ENCODE measurements at places on chromosomes 12 and 14. TPM values are rescaled to one million over a fixed set of nuclear protein-coding genes. Genes with fewer than 3 reads are reported as not detected.

DNA sequence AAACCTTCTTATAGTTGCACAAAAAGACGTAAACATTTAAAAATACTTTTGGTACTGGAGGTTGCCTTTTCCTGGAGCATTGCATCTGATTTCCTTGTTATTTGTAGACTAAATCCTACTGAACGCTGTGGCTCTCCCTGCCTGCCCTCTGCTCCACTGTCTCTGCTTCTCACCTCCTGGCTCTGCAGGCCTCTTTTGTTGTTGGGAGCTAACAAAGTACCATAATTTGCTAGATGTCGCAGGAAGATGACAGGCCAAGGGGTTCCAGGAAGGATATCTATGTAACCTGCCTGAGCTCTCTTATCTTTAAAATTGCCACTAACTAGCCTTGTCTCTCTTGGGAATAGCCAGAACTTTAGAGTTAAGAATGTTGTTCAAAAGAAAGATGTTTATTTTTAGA is 21.4 kb downstream of the SYNE2 start:
- no peak for DNase-seq
- H3K27ac ChIP-seq, result 0 out of 2 replicates have a peak overlapping the region, but pooled peaks have one; percentile 35

DNA sequence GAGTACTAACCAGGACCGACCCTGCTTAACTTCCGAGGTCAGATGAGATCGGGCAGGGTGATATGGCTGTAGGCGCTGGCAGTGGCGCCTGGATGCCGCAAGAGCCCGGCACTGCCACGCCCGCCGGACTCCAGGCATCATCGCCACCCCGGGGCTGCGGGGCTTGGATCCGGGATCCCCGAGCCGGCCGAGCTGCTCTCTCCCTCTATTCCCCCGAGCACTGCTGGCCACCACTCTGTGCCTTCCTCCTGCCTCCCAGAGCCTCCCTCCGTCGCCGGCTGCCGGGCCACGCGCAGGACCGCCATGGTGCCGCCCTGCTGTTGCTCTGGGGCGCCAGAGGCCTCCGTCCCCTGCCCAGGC is 153.2 kb upstream of the ALG10B start:
- no peaks in the 10 kb centered on the region for H3K4me1 ChIP-seq
- H3K27me3 ChIP-seq, result no peaks in the 10 kb centered on the region
- no peak overlapping the region for H3K4me3 ChIP-seq
- DNase-seq, result no peak
- H3K27ac ChIP-seq, result no peak overlapping the region
- H3K36me3 ChIP-seq, result no peaks in the 10 kb centered on the region

DNA sequence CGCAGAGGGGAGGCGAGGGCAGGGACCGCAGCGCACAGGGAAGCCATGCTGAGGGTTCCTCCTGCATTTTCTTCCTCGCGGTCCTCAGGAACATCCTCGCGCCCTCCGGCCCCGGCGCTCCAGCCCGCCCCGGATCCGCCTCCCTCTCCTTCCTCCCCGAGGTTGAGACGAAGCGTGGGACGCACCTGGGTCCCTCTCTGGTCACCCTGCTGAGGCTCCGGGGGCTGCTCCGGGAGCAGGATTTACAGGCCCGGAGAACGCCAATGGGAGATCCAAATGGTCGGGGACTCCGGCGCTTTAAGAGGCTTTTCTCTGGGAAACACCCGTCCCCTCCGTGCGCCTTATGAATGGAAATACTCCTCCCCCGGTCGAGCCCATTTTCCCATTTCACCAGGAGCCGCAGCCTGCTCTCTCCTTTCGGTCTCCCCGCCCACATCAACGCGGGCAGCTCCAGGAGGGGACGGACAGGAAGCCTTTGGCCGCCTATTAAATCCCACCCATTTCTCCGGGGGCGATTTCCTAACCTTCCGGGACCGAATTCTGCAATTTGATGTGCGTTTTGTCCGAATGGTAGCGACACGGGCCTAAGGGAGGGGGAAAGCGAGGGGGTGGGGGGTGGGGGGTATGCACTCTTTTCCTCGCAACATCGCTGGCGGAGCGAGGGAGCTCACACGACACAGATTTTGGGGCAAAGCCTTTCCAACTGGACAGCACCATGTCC is at the start of gene UNC79:
TSS of gene UNC79 (plus strand) at position 625 of the 721 bp plus-strand sequence. CDS start at position 716, 91 bp downstream.
- H3K36me3 ChIP-seq, result no peaks in the 10 kb centered on the region
- peak; percentile 91 for DNase-seq
- peak within 1 kb of the TSS; percentile 71 for H3K4me3 ChIP-seq
- H3K4me1 ChIP-seq, result peaks cover 9% of the 10 kb centered on the region

DNA sequence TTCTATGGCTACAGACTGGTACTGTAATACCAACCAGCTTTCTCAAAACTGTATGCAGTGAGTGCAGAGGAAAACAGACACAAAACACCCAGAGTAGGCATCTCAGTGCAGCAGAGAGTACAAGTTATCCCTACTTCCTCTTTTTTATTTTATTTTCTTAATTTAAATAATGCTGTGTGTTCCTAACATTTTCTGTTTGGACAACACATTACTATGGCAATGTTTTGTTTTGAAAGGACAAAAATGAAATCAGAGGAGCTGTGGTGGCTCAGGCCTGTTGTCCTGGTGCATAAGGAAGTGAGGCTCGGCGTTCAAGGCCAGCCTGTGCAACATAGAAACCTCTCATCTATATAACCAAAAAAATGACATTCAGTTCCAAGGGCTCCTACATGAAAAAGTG is 33.7 kb upstream of the SELPLG start:
- DNase-seq, result no peak
- no peaks in the 10 kb centered on the region for H3K27me3 ChIP-seq
- no peaks in the 10 kb centered on the region for H3K36me3 ChIP-seq
- H3K4me1 ChIP-seq, result no peaks in the 10 kb centered on the region
- no peak overlapping the region for H3K27ac ChIP-seq
- H3K4me3 ChIP-seq, result no peak overlapping the region

DNA sequence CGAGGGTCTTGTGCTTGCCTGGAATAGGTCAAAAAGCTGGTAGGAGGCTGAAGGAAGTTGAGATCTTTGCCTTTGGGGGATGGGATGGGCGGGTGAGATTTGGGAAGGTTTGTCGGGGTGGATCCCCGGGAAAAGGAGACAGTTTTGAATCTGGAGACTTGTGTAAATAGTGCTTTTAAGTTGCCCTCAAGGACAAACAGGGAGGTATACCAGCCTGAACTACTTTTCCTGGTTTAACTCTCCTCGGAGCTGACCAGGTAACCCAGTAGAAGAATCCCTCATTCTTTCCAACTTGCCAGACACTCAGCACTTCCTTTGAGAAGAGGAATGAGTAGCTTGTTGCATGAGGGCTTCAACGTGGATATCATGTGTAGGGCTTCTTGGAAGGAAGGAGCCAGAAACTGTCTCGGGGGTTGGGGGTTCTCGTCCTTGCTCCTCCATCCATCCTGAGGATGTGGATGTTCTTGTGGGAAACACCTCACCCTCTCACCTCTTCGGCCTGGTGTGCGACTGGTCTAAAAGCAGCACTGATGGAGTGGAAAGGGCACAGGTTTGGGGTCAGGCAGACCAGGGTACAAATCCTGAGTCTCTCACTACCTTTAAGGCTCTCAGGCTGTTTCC is 1.9 kb downstream of the TEAD4 start:
- H3K4me1 ChIP-seq, result peaks cover 61% of the 10 kb centered on the region

- H3K27me3 ChIP-seq, result no peaks in the 10 kb centered on the region
- no peaks in the 10 kb centered on the region for H3K4me1 ChIP-seq
- H3K27ac ChIP-seq, result no peak overlapping the region
- H3K36me3 ChIP-seq, result no peaks in the 10 kb centered on the region
Observed at GRCh38 chr12:94586589-94587259, 63.6 kb downstream of the TMCC3 start.

DNA sequence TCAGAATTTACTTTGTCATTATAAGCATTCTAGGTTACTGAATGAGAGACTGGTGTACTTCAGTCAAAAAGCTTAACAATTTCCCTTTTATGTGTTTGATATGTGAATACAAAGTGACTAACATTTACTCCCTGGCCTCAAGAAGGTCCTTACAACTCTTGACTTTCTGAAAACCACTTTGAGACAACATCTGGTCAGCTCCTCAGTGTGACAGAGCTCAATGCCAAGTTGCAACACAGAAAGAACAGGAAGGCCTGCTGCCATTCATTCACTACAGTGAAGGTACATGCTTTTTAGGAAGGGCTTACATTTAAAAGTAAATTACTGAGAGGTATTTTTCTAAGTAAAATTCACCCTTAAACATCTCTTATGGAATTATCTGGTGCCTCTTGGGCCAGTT is 2.3 kb upstream of the NAA30 start:
- no peaks in the 10 kb centered on the region for H3K27me3 ChIP-seq
- H3K4me1 ChIP-seq, result peaks cover 25% of the 10 kb centered on the region
- H3K4me3 ChIP-seq, result no peak overlapping the region
- H3K36me3 ChIP-seq, result no peaks in the 10 kb centered on the region

DNA sequence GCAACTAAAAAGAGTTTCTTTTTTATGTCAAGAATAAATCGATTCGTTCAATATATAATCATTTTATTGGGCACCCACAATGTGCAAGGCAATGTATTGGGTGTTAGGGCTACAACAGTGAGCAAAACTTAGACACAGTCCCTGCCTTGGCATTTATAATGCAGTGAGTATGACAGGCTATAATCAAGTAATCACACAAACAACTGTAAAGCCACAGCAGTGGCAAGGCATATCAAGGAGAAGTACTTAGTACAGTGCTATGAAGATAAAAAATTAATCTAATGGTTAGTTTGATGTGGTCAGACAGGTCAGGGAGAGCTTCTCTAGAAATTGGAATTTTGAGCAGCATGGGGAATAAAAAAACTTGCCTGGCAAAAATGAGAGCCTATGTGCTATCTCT is 39.5 kb upstream of the OTOGL start:
- no peak overlapping the region for H3K27ac ChIP-seq
- no peak overlapping the region for H3K4me3 ChIP-seq
- no peaks in the 10 kb centered on the region for H3K36me3 ChIP-seq
- no peaks in the 10 kb centered on the region for H3K27me3 ChIP-seq
- no peak for DNase-seq
- H3K4me1 ChIP-seq, result peaks cover 11% of the 10 kb centered on the region

GRCh38 chr12:20245491-20245890 is 122.8 kb upstream of the PDE3A start:
- no peak overlapping the region for H3K4me3 ChIP-seq
- no peak overlapping the region for H3K27ac ChIP-seq
- peaks cover 4% of the 10 kb centered on the region for H3K4me1 ChIP-seq
- DNase-seq, result no peak

DNA sequence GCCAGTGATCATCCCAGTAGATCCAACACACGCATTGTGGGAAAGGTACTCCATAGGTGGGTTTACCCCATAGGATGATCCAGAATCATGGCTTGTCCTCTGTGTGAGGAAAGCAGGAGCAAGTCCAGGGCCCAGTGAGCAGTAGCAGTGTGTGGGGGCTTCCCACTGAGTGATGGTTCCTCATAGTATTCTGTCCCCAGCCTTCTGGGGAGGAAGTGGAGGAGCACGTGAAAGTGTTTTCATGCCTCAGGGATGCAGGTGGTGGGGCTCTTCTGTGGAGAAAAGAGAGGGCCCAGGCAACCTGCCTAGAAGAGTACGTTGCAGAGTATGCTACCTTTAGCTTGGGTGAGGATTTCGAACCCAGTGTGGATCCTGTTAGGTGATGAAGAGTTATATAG is 56.5 kb downstream of the SUSD6 start:
- H3K4me3 ChIP-seq, result no peak overlapping the region
- H3K27ac ChIP-seq, result no peak overlapping the region
- no peaks in the 10 kb centered on the region for H3K36me3 ChIP-seq
- DNase-seq, result no peak
- peaks cover 4% of the 10 kb centered on the region for H3K4me1 ChIP-seq

GRCh38 chr12:92596383-92596782 is 106.4 kb upstream of the PLEKHG7 start:
- H3K4me3 ChIP-seq, result no peak overlapping the region
- no peak overlapping the region for H3K27ac ChIP-seq
- no peaks in the 10 kb centered on the region for H3K36me3 ChIP-seq
- DNase-seq, result no peak
- no peaks in the 10 kb centered on the region for H3K4me1 ChIP-seq

DNA sequence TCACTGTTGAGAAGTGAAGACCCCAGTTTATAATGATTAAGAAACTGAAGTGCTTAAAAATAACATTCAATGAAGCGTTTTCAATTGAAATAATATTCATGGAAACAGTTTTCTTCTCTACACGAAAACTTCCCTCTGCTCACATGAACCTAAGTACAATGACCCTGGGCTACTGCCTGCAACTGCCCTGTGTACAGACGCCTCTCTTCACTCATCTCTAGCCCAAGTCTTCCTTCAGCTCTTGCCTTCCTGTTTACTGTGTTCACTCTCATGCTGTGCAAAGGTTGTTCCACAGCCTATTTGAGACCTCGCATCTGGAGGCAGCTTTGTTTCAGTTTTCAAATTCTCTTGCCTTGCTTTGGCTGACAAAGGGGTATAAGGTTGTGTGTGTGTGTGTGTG is 100.8 kb downstream of the GRIN2B start:
- no peaks in the 10 kb centered on the region for H3K27me3 ChIP-seq
- no peaks in the 10 kb centered on the region for H3K4me1 ChIP-seq
- DNase-seq, result no peak
- no peaks in the 10 kb centered on the region for H3K36me3 ChIP-seq

DNA sequence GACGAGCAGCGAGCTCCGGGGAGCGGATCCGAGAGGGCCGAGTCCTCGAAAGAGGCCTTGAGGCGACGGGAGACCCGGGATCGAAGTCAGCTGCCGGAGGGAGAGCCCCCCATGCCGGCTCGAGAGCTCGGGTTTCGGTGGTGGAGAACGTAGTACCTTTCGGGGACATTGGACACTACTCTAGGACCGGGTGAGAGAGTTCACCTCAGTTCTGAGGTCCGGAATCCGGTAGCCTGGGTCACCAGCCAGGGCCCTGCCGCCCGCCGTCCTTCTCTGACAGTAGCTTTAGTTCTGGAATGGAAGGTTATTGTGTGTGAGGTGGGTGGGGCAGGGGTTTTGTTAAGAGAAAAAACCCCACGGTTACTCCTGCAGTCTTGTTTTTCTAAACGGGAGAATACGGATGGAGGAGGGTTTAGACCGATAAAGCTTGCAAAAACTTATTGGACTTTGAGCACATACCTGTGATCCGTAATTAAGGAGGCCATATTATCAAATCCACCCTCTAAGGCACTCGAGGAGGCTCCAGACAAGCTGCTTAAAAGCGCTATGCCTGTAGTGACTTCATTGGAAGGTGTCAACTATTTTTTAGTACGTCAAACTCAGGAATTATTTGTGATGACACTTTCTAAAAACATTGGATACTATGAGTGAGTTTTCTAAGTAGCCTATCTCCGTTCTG is 765 bp downstream of the SCYL2 start:
- no peaks in the 10 kb centered on the region for H3K27me3 ChIP-seq
- H3K36me3 ChIP-seq, result no peaks in the 10 kb centered on the region
- peak overlapping the region; percentile 84 for H3K4me3 ChIP-seq
- peak; percentile 39 for DNase-seq

- H3K4me3 ChIP-seq, result peak overlapping the region; percentile 55
- peaks cover 33% of the 10 kb centered on the region for H3K27me3 ChIP-seq
- H3K27ac ChIP-seq, result no peak overlapping the region
- no peaks in the 10 kb centered on the region for H3K36me3 ChIP-seq
- H3K4me1 ChIP-seq, result peaks cover 4% of the 10 kb centered on the region
Observed at GRCh38 chr12:6620137-6620884, 13.1 kb upstream of the CHD4 start.

- H3K4me3 ChIP-seq, result peak within 1 kb of the TSS; percentile 90
- H3K27ac ChIP-seq, result no peak within 1 kb of the TSS
Observed at GRCh38 chr12:26124446-26125399, at the start of gene BHLHE41. Gene BHLHE41 (minus strand): TSS chr12:26125037. CDS start chr12:26124779, 258 bp downstream.

Gene SLC8B1
- total RNA-seq, result 13.4 TPM

Gene ARHGEF25
- total RNA-seq, result 10.2 TPM

Gene PRH2
- total RNA-seq, result not detected

Gene TNFAIP2
- total RNA-seq, result 9.8 TPM

Gene GLI1
- total RNA-seq, result 18.1 TPM

Gene SERPINA12
- total RNA-seq, result not detected

Gene PELI2
- total RNA-seq, result 24.5 TPM

Gene CCDC184
- total RNA-seq, result 3.7 TPM

Gene SLCO1C1
- total RNA-seq, result 1.6 TPM

Gene ACSM4
- total RNA-seq, result not detected

Gene BIN2
- total RNA-seq, result 0.23 TPM

Gene USP44
- 248 TPM for total RNA-seq
